ENCODE measurements at places on chromosomes 5 and 9.

DNA sequence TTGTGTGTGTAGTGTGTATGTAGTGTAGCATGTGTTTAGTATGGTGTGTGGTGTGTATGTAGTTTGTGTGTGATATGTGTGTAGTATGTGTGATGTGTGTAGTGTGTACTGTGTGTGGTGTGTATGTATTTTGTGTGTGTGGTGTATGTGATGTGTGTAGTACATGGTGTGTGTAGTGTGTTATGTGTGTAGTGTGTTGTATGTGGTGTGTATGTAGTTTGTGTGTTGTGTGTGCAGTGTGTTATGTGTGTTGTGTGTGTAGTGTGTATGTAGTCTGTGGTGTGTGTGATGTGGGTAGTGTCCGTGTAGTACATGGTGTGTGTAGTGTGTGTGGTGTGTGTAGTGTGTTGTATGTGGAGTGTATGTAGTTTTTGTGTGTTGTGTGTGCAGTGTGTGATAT, 40.0 kb downstream of the SYK start:
- DNase-seq: no peak

GRCh38 chr5:175116466-175117048, 327.4 kb downstream of the DRD1 start:
- DNase-seq: no peak

DNA sequence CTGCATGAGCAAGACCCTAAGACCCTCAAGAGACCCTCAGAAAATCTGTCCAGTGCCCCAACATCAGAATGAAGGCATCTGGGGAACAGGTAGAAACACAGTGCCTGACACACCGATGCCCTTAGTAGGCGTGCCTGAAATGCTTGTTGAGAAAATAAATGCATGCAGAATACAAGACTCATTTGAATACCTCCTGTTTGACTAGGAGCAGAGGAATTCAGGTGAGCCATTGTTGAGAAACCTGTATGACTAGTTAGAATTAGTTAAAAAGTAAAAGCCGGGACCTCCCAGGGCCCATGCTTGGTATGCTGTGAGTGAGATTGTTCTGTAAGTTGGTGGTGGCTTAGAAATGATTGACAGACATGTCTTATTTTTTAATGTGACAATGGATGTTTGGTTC, 55.0 kb downstream of the WWC1 start:
- DNase-seq: no peak

DNA sequence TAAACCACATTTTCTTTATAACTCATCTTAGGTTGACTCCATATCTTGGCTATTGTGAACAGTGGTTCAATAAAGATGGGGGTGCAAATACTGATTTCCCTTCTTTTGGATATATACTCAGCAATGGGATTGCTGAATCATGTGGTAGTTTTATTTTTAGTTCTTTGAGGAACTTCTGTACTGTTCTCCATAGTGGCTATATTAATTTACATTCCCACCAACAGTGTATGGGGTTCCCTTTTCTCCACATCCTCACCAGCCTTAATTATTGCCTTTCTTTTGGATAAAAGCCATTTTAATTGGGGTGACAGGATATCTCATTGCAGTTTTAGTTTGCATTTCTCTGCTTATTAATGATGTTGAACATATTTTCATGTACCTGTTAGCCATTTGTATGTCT, 107.7 kb upstream of the EQTN start:
- no peak for DNase-seq

GRCh38 chr5:57816108-57816507, 333.5 kb upstream of the ACTBL2 start:
- DNase-seq: no peak

GRCh38 chr9:138013273-138013672, 135.7 kb downstream of the CACNA1B start:
- no peak for DNase-seq

GRCh38 chr5:101296477-101296876, 393.4 kb upstream of the ST8SIA4 start:
- DNase-seq: no peak

- DNase-seq: no peak
These were observed 1.1 kb downstream of the PPIC start for GRCh38 chr5:123035360-123035917.

DNA sequence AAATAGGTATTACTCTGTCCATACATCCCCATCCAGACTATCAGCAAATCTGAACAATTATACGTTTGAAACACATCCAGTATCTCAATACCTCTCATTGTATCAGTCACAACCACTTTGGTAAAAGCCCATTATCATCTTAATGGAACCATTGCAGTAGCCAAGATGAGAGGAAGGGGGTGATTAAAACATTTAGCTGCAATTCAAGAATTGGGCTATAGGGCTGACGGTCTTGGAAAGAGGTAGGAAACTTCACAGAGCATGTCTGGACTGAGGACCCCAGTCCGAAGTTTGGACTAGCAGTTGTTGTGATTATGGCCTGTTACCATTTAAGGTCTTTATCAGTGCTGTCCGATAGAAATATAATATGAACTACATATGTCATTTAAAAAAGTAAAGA, 8.6 kb downstream of the SLC12A2 start:
- DNase-seq: no peak

DNA sequence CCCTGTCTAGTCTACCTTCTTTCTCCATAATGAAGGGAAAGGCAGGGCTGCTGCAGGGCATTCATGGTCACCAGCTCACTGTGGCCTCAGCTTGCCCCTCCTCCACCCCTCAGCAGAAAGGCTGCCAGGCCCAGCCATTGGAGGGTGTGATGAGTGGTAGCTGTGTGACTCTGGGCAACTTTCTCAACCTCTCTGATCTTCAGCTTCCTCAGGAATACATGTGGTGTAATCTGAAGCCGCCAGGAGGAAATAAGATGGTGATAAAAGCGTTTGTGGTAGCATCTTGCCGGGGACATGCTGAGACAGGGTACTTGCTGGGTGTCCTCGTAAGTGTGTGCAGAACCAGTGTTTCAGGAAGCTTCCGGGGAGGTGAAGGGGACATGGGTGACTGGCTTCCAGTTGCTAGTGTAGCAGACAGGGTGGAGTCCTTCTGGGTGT, 9.8 kb downstream of the CXCL14 start:
- DNase-seq: no peak

- DNase-seq: no peak
These were observed 71.1 kb upstream of the LRRTM2 start for GRCh38 chr5:138946241-138946623.

- DNase-seq: no peak
These were observed 8.5 kb upstream of the MGAT1 start for GRCh38 chr5:180810959-180811622.

- peak; percentile 29 for DNase-seq
These were observed 21.1 kb upstream of the TERT start for GRCh38 chr5:1315709-1316587.

DNA sequence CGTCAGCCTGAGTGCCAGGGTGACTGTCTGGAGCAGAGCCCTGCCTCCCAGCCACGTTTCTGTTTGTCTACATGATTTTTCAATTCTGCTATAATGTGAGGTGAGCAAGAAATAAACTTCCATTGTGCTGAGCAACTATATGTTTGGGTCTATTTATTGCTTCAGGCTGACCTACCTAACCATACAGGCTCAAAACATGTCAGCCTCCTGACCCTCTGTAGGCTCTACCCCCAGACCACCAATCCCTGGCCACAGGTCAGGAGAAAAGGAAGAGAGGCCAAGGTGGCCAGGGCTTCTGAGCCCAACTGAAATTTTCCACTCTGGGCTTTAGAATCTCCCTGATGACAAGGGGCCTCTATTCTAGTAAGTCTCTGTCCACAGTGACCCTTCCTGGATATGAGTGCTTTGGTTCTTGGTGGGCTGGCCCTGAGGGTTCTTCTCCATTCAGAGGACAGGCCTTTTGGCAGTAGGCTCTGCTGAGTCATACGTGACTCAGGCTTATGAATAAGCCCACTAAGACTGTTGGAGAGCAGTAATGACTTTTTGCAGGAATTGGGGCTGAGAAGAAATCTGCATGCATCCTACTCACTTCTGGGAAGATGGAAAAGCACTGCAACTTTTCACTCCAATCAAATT, 117.2 kb upstream of the TBCA start:
- DNase-seq: no peak

DNA sequence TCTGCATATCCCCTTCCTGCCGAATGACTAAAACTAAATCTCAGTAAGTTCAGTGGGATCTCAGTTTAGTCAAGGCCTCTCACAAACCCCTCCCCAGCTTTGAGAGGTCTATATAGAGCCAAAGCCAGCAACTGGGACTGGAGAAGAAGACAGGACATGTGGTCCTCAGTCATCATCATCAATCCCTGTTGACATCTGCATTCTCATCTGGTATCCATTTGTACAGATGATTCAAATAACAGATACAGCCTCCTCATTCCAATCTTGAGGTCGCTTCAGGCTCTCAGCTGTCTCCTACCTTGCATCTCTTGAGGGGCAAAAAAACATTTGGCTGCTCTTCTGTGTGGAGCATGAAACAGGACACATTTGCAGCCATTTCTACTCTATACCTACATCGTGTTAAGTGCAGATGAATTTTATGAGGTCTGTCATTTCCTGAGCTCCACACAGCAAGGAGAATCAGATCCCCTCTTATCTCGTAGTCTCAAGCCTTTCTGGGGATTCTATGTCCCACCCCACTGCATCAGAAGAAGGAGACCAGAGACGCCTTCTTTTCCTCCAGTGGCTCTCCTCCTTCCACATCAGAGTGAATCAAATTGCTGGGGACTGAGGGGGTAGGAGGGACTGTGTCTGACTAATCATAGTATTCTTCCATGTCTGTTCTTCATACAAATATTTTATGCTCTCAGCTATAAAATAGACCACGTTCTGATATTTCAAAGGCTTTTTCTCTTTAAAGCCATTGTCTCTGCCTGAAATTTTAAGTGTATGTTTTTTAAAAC, 4.7 kb upstream of the RECK start:
- DNase-seq: no peak

GRCh38 chr9:109535365-109535764, 37.3 kb upstream of the PTPN3 start:
- DNase-seq: no peak

DNA sequence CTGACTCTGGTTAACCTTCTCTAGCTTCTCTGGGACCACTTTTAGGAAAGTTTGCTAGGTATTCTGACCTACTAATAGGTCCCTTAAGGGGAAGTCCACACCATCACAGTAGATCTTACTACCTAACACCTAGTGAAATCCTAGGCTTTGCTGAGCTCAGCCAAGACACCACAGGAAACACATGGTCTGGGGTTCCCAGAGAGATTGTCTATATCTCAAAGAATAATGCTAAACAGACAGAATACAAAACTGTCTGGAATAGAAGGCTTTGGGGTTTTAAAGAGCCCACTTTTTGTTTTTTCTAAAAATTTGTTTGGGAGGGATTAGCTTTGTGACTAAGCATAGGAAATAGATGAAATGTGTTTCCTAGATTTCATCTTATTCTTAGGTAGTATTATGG, 395.1 kb downstream of the ARHGEF28 start:
- DNase-seq: no peak

DNA sequence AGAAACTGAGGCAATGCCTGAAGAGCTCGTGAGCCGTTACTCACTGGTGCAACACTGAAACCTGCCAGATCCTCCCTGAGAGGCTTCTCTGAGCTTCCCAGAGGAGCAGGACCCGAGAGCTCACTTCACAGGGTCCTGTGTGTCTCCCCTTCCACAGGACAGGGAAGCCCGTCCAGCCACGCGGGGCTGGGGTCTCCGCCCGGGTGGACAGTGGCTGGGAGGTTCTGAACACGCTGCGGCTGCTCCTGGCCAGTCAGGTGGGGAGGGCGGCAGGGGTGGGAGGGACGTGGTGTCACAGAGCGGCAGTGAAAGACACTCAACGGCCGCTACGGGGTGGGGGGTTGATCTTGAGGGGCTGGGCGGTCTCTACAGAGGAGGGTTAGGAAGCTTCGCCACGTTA, 290 bp upstream of the ZDHHC11 start:
- no peak for DNase-seq

DNA sequence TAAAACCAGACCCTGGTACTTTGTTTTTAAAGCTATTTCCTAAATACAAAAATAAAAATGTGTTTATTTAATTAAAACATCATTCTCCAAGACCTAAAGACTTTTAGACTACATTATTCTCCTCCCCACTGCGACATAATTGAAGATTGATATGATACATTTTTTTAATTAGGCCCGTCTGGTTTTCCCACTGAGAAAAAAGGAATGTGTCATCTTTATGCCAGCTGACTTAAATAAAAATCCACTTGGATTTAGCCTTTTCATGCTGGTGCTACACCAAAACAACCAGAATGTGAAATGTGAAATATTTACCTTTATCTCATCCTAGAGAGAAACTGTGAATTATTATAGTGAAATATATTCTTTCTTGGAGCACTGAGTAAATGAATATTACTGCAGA, 155.5 kb upstream of the PPP1R2B start:
- DNase-seq: no peak

DNA sequence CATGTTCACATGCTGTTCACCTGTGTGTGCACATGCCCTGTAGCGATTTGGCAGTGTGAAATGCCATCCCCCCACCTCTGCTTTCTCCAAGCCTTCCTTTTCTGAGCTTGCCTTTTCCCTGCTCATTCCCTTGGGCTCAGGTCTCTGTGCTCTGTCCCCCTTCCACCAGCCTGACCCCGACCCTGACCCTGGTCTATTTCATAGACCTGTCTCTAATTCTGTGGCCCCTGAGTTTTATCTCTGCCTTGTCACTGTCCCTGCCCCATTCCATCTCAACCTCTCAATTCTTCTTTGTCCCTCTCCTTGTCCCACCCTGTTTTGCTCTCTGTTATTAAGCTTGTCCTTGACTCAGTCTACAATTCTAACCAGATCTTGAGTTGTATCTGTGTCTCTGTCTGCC, 735 bp downstream of the ARAP3 start:
- DNase-seq: no peak

GRCh38 chr5:132641841-132642240, 16.1 kb upstream of the IL13 start:
- no peak for DNase-seq

- no peak for DNase-seq
These were observed 1195.3 kb upstream of the SEMA6A start for GRCh38 chr5:117769877-117770276.

DNA sequence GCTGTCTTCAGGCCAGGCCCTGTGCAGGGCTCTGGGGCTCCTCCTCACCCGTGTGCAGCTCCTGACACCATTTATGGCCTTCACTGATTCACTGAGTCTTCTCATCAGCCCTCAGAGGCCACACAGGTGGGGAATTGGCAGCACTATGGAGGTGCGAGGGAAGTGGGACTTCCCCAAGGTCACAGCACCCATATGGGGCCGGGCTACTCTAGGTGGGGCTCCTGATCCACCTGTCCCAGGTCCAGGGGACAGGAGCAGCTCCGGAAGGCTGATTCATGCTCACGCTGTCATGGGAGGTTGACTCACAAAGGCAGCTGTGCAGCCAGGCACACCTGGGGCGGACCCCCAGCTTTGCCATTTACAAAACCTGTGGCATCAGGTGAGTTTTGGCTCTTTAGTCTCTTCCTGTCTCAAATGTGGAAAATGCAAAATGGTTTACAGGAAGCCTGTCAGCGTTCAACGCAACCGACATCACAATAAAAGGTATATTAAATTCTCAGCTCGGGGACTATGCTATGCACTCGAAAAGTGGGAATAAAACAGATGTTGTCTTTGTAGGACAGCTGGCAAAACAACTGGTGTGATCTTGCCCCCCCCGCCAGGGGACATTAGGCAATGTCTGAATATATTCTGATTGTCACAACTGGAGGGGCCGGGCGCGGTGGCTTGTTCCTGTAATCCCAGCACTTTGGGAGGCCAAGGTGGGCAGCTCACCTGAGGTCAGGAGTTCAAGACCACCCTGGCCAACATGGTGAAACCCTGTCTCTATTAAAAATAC, 15.0 kb downstream of the NAIF1 start:
- DNase-seq: no peak

- no peak for DNase-seq
These were observed 63.1 kb downstream of the PPARGC1B start for GRCh38 chr5:149793256-149793550.
